SW 1271 (cell line): ENCODE measurements at places on chromosomes 7 and 10.

DNA sequence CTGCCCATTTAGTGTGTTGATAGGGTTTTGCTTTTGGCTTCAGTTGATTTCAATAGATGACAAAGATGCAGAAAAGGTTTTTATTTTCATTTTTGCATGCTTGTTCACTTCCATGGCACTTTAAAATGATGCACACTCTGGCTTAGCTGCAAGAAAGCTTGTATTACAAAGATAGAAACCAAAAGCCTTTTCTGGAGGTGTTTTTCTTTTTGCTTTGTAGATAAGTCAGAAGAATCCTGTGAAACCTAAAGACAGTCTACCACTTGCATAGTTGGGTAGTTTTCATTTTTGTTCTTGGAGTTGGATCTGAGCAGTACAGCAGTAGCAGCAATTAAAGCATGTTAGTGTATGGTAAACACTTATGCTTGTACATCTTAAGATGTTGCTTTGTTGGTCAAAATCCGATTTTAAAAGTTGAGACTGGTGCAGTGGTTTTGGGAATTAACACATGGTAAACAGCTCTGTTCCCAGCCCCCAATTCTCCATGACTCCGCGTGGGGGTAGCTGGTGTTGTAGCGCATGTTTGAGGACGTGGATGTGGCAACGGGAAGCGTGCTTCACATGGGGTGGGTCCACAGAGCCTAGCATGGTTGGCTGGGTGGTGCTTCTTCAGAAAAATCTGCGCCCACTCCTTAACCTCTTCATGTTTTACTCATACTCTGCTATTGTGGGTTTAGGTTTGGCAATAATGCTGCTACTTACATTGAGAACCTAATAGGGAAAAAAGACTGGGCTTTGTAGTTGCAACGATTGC lies 19.8 kb downstream of the CCNY start:
- DNase-seq: no peak

GRCh38 chr10:101784558-101784957 lies 1.3 kb upstream of the NPM3 start:
- DNase-seq: no peak

GRCh38 chr7:36686499-36686898 lies 37.8 kb downstream of the AOAH start:
- no peak for DNase-seq

- DNase-seq: no peak
These were observed 504 bp upstream of the TRRAP start for GRCh38 chr7:98877692-98878364.

DNA sequence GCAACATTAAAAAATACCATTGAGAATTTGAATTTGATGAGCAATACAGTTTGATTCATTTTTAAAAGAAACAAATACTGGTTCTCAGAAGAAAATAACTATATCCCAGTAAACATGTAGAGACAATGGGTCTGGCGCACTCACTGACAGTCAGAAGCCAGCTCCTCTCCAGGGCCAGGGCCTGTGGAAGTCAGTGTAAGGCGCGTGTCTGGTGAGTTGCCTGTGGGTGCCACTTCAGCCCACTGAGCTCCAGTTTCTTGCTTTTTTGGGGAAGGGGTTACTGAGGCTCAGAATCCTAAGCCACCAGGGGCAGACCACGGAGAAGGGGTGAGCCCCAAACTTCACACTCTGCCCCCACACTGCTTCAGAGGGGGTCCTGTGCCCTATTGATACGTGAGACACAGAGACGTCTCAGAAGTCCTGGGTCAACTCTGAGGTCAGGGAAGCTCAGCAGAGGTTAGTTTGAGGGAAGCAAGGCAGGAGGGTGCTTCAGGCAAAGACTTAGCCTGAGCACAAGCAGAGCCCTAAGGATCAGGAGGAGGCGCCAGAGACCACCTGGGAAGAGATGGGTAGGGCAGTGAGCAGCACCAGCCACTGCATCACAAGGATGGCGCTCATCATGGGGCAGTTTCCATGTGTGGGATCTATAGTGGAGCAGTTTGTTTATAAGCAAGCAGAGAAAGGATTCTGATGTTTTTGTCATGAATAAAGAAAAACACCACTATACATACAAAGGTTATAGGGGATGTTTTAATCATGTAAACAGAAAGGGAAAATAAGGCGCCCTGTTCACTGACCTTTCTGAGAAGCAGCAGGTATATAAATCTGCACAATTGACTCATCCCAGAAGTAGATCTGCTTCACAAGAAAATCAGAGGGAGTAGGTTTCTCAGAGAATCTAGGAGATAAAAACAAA lies 95.7 kb downstream of the PKD1L1 start:
- DNase-seq: no peak

DNA sequence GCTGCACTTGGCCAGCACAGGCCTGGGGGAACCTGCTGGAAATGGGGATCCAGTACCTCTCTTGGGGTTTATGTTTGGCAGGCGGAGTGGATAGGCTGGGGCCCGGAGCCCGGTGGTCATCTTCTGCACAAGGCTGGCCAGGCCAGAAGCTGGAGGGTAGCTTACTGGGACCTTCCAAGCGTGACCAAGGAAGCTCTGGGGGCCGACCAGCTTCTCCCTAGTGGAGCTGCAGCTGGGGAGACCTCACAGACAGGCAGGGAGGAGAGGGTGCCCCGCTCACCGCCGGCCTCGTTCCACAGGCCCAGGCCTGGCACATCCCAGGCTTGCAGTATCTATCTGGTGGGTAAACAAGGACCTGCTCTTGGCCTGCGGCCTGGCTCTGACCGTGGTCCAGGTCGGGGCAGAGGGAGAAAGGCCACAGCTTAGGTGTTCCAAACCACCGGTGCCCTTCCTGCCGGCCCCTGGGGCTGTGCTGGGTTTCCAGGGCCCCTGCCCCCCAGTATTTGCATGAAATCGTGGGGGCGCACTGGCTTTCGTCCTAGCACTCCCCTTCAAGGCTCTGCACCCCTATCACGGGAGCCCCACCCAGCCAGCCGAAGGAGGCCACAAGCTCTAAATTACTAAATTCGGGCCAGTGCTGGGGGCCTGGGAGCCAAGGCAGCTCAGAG lies 1.5 kb upstream of the ELFN1 start:
- DNase-seq: no peak

GRCh38 chr10:112546474-112546873 lies 99.5 kb downstream of the VTI1A start:
- DNase-seq: no peak

- DNase-seq: no peak
These were observed 158.6 kb upstream of the INSYN2A start for GRCh38 chr10:127354992-127355391.

DNA sequence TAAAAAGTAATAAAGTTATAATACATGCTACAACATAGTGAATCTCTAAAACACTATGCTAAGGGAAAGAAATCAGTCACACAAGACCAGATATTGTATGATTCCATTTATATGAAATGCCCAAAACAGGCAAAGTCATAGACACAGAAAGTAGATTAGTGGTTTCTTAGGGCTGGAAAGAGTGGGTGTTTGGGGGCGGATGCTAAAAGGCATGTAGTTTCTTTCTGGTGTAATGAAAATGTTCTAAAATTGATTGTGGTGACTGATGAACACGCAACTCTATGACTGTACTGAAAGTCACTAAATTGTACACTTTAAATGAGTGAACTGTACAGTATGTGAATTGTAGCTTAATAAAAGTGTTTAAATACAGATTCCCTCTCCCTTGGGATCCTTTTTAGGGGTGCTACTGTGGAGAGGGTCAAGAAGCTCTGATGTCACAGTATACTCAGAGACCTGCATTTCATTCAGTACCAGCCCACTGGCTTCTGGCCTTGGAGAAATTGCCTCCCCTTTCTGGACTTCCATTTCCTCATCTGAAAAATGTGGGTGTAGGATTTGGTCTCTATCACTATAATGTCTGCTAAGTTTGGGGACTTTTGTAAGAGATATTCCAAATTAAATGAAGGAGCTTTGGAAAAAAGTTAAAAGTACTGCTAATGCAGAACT lies 46.4 kb downstream of the AOAH start:
- no peak for DNase-seq

GRCh38 chr10:85850736-85851135 lies 515.9 kb downstream of the GRID1 start:
- DNase-seq: no peak

- DNase-seq: no peak
These were observed 53.2 kb downstream of the ADRB1 start for GRCh38 chr10:114096864-114097263.

- no peak for DNase-seq
These were observed 90.5 kb upstream of the PAX2 start for GRCh38 chr10:100654782-100655325.

- no peak for DNase-seq
These were observed 17.9 kb upstream of the ITGA8 start for GRCh38 chr10:15737656-15738055.

DNA sequence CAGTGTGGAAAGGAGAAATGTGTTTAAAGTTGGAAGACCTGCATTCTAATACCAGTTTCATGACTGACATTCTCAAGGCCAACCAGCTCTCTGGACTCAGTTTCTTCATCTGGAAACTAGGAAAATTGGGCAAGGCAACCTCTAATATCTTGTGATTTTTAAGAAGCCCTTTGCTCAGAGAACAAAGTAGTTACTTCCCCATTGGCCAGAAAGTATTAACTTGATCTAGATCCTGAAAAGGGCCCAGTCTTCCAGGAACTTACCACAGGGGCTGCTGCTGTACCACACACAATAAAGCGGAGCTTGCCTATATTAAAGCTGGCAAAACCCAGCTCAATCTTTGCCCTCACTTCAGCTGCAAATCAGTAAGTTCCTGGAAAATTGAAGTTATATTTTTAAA lies 155.6 kb upstream of the ADO start:
- DNase-seq: no peak

- DNase-seq: no peak
These were observed 684 bp upstream of the ATXN7L1 start for GRCh38 chr7:105876964-105877601.

- no peak for DNase-seq
These were observed 5.3 kb downstream of the GLRX3 start for GRCh38 chr10:130141460-130141859.

DNA sequence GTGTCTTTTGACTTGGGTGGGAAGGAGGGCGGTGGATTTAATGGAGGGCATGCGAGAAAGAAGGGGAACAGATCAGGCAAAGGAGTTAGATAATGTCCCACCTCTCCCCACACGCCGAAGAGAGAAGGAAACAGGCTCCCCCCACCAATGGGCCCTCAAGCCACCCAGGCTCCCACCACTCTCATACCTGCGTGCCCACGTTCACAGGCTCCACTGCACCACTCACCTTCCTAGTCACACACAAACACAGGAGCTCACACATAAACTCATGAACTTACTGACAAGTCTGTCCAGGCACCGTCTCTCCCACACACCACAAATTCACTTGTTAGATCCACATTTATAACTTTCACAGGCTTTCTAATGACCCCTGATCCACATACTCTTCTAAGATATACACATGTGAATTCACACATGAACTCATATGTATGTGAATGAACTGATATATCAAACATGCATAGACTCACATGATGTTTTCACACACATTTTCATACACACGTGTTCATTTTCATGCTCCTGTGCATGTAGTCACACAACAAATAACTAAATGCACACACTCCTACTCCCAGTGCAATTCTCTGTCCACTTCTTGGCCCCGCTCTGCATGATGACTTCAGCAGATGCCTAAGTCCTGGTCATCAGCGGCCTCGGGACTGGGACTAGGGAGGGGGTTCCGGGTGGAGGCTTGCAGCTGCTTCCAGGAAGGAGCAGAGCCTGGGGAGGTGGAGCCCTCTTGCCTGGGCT lies 1.5 kb downstream of the LZTS2 start:
- DNase-seq: no peak

DNA sequence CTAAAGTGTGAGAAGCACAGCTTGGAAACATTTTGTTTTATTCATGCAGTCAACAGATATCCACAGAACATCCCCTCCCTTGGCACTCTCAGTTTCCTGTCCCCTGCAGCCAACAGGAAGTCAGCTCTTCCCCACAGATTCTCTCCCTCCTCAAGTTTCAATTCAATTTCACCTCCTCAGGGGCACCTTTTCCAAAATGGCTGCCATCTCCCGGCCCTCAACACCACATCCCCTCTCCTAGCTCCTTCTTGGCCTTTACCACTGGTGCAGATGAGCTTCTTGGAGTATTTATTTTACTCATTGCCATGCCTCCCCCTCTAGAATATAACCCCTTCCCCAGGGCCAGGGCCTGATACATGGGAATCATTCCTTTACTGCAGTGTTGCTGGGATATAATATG lies 94.0 kb downstream of the WDR11 start:
- DNase-seq: no peak

GRCh38 chr7:4297165-4297917 lies 384.8 kb upstream of the FOXK1 start:
- no peak for DNase-seq

DNA sequence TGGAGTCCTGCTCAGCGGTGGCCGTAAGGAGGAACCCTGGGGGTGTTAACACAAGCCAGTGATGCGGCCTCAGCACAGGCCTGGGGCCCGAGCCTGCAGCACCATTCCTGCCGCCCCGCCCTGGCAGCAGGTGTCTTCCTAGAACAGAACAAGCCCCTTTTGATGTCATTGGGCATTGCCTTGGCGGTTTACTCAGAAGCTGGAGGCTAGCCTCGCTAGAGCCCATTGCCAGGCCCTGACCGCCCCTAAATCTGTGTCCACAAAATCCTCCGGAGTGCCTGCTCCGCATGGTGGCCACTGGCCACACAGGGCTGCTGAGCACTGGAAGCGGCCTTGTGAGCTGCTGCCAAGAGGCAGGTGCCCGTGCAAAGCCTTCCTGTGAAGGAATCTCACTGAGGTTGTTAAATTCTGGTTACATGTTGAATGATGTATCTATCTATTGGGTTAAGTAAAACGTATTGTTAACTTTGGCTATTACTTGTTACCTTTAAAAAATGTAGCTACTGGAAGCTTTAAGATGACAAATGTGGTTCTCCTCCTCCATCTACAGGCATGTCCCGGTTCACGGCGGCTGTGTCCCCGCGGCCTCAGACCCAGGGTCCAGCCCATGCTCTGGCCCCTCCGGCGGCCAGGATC lies 1.2 kb upstream of the INPP5A start:
- DNase-seq: no peak

DNA sequence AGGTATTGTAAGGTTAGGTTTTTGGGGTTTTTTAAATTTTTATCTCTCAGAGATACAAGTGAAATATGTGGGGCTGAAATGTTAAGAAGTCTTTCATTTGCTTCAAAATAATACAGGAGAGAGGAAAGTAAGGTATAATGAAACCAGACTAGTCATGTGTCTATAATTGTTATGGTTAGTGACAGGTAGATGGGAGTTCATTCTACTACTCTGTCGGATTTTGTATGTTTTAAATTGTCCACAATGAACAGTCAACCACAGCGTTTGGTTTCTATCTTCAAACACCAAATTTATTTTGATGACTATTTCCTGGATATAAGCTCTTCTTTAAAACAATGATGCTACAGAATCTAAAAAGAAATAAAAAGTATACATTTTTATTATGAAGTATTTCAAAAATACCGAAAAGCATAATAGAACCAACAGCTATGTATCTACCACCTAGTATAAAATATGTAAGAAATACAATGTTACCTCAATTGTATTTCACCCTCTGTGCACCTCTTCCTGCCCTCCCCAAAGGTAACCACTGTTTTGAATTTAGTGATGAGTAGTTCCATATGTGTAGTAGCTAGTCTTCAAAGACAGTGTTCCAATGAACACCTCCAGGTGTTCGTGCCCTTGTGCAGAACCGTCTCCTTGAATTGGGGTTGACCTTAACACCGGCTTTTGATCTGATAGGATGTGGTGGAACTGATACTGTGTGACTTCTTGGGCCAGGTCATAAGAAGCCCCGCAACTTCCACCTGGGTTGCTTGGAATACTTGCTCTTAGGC lies 74.8 kb upstream of the CDK1 start:
- DNase-seq: no peak

GRCh38 chr10:104563548-104563947 lies 77.5 kb upstream of the SORCS3 start:
- DNase-seq: no peak

GRCh38 chr7:107596881-107597581 lies 17.0 kb downstream of the BCAP29 start:
- DNase-seq: no peak

- no peak for DNase-seq
These were observed at the start of gene PHKG1 for GRCh38 chr7:56092789-56093531. PHKG1 (minus strand) TSS chr7:56092952; CDS start chr7:56088941, 4,011 bp downstream.
